ENCODE measurements at places on chromosomes 13 and 19.

DNA sequence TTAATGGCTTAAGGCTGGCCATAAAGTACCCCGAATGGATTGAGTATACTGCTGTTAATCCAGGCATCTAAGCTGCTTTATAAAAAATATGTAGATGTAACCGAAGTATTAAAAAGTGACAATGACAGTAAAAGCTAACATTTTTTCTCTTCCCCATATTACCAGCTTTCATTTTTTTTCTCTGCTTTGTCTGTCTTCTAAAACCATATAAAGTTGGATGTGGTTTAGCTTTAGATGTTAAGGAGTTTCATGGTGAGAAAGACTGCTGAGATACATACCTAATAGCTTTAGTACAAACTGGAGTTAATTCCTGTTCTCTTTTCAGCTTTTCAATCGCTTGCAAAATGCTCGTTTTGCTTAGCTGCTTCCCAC, 838 bp downstream of the AKAP11 start:
- H3K27ac ChIP-seq: peak overlapping the region; percentile 90
- H3K27me3 ChIP-seq: no peaks in the 10 kb centered on the region
- no peaks in the 10 kb centered on the region for H3K36me3 ChIP-seq
- peak overlapping the region; percentile 83 for H3K4me3 ChIP-seq
- no peaks in the 10 kb centered on the region for H3K4me1 ChIP-seq
- no peak for DNase-seq

GRCh38 chr19:45130888-45131615, 29.7 kb downstream of the NKPD1 start:
- no peak overlapping the region for H3K27ac ChIP-seq
- no peak overlapping the region for H3K4me3 ChIP-seq
- no peak for DNase-seq

DNA sequence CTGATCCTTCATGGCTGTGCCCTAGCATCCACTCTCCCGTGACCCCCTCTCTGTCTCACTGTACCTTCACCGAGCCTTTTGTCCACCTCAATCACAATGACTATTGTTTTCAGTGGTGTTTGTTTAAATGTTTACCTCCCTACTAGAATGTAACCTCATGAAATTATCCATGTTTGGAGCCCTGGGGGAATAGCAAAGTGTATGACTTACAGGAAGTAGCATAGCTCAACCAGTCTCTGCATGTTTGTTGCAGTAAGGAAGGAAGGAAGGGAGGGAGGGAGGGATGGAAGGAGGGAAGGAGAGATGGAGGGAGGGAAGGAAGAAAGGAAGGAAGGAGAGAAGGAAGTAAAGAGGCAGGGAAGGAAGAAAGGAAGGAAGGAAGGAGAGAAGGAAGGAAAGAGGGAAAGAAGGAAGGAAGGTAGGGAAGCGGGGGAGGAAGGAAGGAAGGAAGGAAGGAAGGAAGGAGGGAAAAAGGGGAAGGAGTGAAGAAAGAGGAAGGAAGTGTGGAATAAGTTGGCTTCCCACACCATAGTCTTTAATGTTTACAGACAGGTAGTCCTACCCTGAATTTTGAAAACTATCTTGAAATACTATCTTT, 421.4 kb downstream of the COG6 start:
- no peaks in the 10 kb centered on the region for H3K27me3 ChIP-seq
- H3K27ac ChIP-seq: no peak overlapping the region
- no peak overlapping the region for H3K4me3 ChIP-seq
- no peaks in the 10 kb centered on the region for H3K4me1 ChIP-seq
- H3K36me3 ChIP-seq: no peaks in the 10 kb centered on the region

- H3K27me3 ChIP-seq: no peaks in the 10 kb centered on the region
- no peak overlapping the region for H3K4me3 ChIP-seq
- H3K27ac ChIP-seq: peak overlapping the region; percentile 90
Observed at GRCh38 chr19:5127717-5128116, 158.8 kb downstream of the KDM4B start.

DNA sequence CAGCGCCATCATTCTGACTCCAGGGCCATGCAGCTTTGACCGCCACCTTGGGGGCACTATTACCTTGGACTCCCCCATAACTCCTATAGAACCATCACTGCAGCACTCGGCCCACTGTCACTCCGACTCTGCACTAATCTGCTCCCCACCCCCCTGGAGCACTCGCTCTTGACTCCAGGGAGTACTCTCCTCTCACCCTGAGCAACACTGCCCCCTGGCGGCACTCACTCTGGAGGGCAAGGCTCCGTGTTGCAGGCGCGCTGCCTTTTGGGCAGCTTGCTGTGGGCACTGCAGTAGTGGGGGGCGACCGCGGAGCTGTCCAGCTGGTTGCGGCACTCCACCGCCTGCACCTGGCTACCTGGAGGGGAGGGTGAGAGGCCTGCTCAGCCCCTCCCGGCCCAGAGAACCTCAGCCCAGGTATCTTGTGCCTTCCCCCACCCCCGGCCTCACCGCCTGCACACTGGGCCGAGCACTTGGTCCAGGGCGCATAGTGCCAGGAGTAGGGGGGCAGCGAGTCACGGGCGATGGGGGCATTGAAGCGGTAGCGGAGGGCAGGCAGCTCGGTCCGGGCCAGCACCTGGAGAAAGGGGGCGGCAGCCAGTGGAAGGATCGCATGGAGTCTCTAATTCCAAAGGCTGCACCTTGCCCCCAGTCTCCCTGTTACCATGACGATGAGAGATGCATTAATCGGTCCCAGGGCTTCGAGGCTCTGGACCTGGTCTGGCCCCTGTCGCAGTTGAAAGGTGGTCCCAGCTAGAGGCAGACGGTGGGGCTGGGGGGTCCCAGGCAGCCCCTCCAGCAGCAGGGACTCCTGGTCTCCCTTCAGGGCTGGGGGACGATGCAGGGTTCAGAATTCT, 8.9 kb upstream of the MYO1F start:
- no peaks in the 10 kb centered on the region for H3K27me3 ChIP-seq
- no peak overlapping the region for H3K27ac ChIP-seq

DNA sequence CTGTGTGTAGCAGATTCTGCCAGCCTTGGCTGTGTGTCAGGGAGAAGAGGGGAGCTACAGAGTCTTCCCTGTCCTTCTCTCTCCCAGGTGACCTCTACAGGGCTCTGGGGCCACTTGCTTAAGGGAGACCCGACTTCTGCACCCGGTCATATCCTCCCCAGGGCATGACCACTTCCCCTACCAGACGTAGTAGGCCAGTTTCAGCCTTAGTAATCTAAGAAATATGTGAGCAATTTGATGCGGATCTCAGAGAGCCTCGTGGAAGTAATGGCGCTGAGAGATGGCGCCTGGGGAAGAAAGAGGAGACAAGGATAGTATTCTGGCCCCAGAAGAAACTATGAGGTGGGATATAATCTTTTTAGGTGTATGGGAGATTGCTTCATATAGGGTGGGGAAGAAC, 41.9 kb downstream of the NFIX start:
- H3K27me3 ChIP-seq: no peaks in the 10 kb centered on the region
- H3K4me1 ChIP-seq: peaks cover 79% of the 10 kb centered on the region
- H3K27ac ChIP-seq: peak overlapping the region; percentile 75
- no peak overlapping the region for H3K4me3 ChIP-seq

DNA sequence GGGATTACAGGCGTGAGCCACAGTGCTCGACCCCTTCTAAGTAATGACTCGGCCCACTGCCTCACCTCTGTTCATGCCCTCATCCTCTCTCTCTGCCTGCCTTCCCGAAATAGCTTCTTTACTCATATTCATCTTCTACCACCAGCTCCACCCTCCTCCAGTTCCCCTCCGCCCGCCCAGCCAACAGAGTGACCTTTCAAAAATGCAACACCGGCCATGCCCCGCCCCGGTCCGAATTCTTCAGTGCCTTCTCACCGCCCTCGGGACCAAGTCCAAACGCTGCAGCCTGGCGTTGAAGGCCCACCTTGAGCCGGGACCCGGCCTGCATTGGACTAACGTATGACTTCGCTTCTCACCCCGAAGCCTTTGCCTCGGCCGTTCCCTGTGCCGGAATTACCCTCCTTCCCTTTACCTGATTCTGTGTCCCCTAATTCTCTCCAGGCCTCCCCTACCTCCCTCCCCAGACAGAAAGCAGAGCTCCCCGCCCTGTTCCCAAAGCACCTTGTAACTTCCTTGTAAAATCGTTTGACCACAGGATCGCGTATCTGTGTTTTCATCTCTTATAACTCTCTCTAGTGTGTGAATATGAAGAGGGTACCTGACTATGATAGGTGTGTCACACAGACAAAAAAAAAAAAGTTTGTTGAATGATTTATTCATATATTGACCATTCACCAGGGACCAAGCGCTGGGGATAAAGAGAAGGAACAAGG, 8.1 kb upstream of the MUC16 start:
- no peaks in the 10 kb centered on the region for H3K36me3 ChIP-seq
- no peak for DNase-seq
- H3K27ac ChIP-seq: no peak overlapping the region
- no peak overlapping the region for H3K4me3 ChIP-seq
- H3K27me3 ChIP-seq: no peaks in the 10 kb centered on the region
- H3K4me1 ChIP-seq: no peaks in the 10 kb centered on the region

DNA sequence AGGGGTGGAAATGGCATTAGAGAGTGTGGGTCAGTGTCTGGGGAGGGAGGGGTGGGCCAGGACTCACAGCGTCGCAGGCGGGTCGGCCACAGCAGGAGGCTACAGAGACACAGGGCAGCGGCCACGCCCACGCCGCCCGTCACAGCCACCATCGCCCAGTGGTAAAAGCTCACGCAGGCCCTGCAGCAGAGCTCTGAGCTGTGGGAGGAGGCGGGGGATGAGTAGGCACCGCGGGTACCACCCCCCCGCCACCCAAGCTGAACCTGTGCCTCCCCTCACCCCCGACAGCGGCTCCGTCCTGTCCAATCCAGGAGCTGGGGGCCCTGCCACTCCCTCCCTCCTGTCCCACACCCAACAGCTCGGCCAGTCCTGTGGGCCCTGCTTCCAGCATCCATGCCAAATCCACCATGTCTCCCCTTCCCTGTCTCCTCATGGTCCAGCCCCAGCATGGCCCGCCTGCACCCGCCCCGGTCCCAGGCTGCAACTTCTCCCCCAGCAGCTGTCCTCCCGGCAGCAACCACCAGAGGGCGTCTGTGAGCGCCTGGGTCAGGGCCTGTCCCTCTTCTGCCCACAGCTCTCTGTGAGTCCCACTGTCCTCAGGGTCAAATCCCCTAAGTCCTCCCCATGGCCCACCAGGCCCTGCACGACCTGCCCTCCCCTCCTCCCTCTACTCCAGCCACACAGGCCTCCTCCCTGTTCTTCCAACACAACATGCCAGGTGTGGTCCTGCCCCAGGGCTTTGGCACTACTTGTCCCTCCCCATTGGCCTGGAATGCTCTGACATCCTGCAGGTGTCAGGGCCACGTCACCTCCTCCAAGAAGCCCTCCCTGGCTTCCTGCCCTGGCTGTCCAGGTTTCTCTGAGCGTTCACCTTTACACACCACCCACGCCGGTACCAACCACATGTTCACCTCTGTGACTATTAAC, 6.0 kb downstream of the TEKTIP1 start:
- H3K36me3 ChIP-seq: no peaks in the 10 kb centered on the region
- DNase-seq: peak; percentile 88
- no peak overlapping the region for H3K4me3 ChIP-seq
- no peak overlapping the region for H3K27ac ChIP-seq
- no peaks in the 10 kb centered on the region for H3K4me1 ChIP-seq
- no peaks in the 10 kb centered on the region for H3K27me3 ChIP-seq

DNA sequence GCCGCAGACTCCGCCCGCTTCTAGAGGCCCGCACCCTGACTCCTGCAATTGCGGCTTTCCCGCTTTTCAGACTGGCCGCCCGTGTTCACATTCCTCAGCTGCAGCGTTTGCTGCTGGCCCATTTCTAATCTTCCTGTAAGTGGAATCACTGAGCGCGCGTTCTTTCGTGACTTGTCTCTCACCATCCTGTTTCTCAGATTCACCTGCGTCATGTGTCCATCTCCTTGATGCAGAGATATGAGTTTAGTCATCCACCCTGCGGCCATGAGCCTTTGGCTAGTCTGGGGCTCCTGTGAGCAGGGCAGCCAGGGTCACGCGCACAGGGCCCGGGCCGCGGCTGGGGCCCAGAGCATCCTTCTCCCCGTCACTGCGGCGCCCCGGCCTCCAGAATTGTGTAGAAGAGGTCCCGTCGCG, 110.0 kb downstream of the CRYL1 start:
- H3K4me1 ChIP-seq: no peaks in the 10 kb centered on the region
- no peak overlapping the region for H3K4me3 ChIP-seq
- no peaks in the 10 kb centered on the region for H3K27me3 ChIP-seq
- H3K27ac ChIP-seq: no peak overlapping the region

GRCh38 chr13:93316841-93317240, 90.2 kb downstream of the GPC6 start:
- no peaks in the 10 kb centered on the region for H3K27me3 ChIP-seq
- no peak overlapping the region for H3K4me3 ChIP-seq
- DNase-seq: no peak
- H3K36me3 ChIP-seq: no peaks in the 10 kb centered on the region
- no peak overlapping the region for H3K27ac ChIP-seq

DNA sequence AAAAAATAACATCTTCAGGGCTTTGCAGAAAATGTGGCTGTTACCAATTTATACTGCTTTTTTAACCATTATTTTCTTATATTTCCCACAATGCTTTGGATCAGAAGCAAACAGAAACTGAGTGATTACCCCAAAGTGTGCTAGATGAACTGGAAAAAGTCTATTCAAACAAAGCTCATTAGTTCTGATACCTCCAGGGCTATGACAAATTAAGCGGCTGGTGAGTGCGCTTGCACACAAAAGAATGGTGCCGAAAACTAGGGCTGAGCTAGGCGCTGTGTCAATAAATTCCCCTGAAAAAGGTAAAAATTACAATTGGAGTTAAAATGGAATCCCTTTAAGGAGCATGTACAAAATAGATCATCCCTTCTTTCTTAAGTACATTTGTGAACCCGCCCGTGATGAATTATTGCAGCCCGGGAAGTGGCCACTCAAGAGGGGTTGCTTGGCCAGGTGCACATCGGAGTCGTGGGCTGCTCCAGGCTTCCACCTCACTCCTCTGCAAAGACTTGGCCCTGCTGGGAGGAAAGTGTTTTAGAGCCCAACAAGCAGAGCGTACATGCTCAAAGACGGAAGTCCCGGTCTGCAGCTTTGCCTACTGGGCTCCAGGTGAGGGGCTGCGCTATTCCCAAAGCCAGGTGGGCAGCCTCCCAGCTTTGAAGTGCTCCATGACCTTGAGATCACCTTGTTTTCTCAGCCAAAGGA, 164.0 kb upstream of the ZNF507 start:
- H3K4me1 ChIP-seq: no peaks in the 10 kb centered on the region
- no peak for DNase-seq
- H3K27me3 ChIP-seq: no peaks in the 10 kb centered on the region
- no peaks in the 10 kb centered on the region for H3K36me3 ChIP-seq
- no peak overlapping the region for H3K4me3 ChIP-seq

All from Peyer's patch (tissue), 4 donors.